ENCODE measurements at places on chromosomes 4 and X.

GRCh38 chr4:78939667-78940008 is 400 bp upstream of the PAQR3 start:
- DNase-seq: no peak

DNA sequence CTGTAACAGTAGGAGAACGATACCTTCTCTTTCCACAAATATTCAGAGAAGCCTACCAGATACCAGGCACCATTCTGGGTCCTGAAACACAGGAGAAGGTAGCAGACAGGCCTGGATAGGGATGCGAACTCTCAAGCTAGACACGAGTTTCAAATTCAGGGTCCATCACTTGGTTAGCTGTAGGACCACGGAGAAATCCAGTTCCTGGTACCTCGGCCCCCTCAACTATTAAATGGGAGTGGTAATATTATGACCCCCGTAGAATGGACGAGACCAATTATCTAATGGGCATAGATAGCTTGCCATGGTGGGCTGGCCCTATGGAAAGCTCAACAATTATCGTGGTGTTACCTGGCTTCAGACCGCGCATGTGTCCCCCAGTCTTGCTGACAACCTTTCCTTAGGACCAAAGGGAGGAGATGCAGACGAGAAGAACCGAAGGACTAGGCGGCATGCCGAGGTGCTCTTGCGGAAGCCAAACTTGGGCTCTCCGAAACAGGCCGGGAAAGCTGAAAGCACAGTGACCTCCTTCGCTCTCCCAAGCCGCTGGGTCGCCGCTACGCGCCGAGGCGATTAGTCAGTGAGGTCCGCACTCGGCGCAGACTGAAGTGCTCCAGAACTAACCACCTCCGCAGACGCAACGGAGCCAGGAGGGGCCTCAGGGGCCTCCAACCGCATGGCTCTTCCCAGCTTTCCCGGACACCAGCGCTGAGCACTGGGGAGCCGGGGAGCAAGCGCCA is 19.6 kb downstream of the NKX3-2 start:
- no peak for DNase-seq

- no peak for DNase-seq
These were observed 38.4 kb downstream of the AREG start for GRCh38 chr4:74483226-74483911.

- DNase-seq: no peak
These were observed 51.5 kb downstream of the SLC2A9 start for GRCh38 chr4:9969526-9970398.

DNA sequence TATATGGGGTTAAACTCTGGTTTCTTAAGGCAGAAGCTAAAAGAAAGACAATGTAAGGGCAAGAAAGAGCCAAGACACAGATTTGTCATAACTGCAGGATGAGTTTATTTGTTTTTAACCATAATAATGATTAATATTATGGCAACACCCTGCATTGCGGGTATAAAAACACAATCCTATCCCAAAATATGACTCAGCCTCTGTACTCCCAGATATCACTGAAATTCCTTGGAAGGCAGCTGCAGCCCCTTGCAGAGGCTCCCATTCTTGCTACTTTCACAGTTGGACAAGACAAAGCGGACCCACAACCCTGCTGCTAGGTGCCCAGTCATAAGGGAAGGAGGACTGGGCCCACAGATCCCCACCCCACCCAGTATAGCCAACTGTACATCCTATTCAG is 20.4 kb upstream of the FGF16 start:
- DNase-seq: no peak

DNA sequence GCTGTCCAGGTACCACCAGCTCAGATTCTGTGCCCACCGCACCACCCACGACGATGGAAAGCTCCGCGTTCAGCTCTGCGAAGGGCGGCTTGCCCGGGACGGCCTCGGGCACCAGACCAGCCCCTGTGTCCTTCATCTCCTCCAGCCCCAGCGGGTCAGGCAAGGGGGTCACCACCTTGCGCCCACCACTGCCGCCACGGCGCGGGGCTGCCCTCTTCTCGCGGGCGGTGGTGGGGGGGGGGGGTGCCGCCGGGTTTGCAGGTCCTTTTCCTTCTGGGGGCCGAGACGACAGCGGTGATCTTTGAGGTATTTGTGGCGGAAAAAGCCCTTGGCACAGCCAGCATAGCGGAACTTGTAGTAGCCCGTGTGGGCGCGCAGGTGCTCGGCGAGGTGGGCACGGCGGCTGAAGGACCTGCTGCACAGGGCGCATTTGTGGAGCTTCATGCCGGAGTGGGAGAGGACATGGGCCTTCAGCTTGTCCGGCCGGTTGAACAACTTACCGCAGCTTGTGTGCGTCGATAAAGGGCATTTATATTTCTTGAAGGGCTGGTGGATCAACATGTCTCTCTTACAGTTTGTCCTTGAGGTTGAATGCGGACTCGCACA is 50.9 kb downstream of the CFAP299 start:
- no peak for DNase-seq

- no peak for DNase-seq
These were observed 451 bp downstream of the LPAR4 start for GRCh38 chrX:78747971-78748370.

DNA sequence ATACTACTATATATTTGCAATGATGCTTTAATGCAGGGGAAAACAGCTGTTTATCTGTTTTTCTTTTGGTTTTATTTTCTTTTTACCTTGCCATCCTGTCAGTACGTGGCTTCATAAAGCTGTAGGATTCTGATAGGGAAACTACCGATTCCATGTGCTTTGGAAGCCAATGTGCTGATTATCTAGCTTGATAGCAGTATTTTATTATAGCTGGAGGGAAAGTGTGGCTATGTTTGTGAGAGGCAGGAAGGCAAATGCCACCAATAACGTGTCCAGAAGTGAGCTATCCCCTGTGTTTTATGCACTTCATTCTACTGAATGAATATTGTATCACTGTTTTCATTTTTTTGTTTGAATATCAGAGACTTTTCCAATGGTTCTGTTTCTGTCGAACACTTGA is 43.7 kb downstream of the IL15 start:
- DNase-seq: no peak

DNA sequence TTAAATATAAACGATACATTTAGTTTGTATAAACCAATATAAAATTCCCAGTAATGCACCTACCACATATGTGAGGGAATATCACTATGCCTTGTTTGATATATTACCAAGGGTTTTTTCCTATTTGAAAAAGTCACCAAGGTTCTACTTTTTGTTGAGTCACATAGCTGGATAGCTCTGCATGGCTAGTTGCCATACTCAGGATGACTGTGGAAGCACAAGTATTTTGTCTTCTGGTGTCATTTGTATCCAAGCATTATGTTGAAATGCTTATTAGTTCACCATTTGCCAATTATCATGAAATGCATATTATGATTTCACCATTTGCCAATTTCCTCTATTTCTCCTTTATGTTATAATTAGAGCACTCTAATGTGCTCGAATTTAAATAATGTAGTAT is 162.7 kb upstream of the TTC29 start:
- DNase-seq: no peak

GRCh38 chr4:3436798-3437581 is 4.8 kb upstream of the HGFAC start:
- no peak for DNase-seq

DNA sequence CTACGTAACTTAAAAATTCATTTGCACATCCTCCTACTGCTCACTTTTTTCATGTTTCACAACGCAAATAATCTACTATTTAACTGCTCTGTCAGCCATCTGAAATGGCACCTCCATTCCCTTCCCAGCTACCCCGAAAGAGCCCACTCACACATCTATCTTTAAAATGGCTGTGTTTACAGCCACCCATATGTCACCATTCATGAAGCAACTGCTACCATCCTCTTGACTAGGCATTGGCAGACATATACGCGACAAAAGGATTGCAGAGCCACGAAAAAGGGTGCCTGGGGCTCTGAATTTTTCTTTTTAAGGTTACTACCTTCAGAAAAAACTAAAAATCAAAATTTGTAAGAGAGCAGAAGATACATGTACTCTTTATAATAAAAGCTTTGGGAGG is 11.5 kb downstream of the SH3RF1 start:
- no peak for DNase-seq

DNA sequence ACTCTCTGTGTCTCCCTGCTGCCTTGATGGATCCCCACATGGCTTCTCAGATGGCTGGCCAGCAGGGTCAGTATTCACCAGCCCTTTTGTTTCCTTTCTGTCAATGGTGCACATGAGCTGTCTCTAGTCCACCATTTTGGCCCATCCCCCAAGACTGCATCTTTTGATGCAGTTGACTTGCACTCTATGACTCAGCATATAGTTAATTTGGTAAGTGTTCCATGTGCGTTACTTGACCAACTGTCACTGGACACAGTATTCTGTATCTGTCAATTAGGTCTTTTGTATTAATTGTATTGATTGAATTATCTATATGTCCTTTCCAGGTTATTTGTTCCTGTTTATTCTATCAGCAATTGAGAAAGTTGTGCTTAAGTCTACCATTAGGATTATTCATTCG is 29.2 kb downstream of the PRDM5 start:
- DNase-seq: no peak

DNA sequence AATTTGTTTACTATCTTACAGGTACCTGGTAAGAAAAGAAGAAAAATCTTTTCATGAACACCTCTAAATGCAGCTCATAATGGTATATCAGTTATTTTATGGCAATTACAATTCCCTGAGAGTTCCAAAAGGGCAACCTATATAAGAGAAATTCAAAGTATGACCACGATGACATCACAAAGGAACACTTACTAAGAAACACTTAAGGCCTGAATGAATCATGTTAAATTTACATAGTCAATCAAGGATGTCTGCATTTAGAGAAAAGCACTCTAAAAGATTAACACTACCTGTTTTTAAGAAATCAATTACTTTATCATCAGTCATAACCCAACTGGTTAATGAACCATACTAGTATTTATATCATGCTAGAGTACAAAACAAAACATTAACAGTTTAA is 63.9 kb downstream of the LCORL start:
- DNase-seq: no peak

DNA sequence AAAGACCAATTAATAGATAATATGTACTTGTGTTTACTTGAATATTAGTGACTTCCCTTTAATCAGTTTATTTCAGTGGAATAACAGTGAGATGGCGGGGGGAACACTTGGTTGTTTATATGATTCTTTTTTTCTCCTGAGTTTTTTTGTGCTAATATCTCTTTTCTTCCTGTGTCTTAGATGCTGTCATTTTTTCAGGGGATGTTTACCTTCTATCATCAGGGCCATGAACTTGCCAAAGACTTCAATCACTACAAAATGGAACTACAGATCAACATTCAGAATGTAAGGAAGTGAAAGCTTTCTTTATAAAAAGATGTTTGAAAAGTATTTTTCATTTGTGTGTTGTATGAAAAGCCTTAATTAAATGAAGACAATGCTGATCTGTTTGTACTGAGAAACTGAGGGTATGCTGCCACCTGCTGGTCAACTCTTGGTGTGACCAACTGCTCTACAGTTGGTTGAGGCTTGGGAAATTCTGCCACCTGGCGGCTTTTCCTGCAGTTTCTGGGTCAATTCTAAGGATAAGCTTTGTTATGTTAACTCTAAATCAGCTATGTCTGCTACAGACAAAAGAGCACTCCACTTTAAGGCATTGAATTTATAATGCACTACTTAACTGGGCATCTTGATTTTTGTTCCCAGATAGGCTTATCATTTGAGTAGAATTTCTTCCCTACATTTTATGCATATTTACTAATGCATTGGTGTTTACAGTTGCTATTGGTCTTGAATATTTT is 134.8 kb downstream of the ARHGAP10 start:
- peak; percentile 94 for DNase-seq

GRCh38 chr4:155433636-155434360 is 57.0 kb upstream of the MAP9 start:
- DNase-seq: no peak

GRCh38 chrX:148459343-148459742 is 41.1 kb upstream of the AFF2 start:
- no peak for DNase-seq

DNA sequence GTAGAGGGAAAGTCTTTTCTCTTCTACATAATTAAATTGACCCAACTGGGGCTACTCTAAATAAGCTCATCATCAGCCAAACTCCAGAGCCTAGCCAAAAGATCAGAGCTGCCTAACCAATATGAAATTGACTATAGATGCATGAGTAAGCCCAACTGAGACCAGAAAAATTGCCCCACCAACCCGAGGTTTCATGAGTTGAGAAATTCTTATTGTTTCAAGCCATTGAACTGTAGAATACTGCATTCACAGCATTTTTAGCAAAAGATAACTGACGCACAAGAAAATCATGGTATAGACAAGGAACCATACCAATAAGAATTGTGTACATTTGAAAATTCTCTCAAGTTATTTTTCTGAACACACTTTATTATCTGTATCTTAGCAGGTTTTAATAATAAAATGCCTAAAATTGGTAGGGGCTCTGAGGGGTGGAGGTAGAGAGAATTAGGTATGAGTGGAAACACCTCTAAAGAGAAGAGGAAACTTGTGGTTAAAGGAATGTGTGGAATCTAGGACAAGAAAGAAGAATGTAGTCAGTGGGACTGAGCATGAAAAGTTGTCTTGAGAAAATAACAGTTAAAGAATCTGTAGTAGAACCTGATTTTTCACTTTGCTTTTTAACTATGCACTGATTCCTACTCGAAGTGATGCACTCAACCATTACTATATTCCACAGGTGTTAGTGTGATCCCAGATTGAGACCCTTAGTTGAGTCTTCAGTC is 200.9 kb upstream of the PPP1R2C start:
- no peak for DNase-seq

DNA sequence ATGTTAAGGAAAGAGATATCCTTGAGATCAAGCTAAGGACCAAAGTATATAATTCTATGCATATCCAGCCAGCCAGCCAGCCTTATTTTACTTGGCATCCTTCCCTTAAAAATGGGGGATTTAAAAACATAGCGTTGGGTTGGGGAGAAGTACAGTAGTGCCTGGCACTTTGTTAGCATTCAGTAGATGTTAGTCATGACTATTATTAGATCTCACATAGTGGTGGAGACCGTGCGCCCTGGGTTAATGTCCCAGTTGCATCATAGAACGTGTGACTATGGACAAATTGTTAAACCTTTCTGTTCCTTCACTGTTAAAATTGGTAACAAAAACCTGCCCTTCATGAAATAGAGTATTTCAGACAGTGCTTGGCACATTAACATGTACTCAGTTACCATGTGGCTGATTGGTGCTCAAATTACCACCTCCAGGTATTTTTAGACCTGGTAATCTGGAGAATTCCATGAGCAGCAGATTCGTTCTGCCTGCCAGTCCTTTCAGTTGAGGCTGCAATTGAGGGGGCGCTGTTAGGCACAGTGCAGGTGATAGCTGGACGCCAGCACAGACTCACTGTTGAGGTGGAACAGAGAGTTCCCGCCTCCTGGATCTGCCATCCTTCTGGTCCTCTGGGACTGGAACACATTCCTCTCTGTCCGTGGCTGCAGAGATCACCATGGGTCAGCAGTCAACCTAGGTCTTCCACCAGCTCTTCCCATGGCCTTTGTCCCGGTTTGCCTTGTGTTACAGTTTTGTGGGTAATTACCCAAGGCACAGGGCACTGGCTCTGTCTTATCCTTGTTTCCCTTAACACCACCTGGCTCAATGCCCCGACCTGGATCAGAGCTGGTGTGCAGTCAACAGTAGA is 31.7 kb downstream of the RBBP7 start:
- DNase-seq: no peak

DNA sequence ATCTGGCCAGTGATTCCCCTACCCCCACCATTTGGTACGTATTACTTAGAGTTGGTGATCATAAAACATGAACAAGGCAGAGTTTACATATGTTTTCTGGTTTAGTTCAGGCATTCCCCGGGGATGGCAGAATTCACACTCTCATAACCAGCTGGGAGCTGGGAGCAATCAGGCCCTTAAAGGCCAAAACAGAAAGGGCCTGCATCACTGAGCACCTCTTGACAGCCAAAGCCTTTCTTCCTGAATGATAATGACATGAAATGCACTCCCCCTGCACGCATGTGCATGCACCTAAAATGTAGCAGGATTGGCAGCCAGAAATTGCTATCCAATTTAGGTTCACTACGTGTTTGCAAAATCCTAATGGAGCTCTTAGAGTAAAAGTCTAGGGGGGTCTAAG is 235.4 kb downstream of the GPC3 start:
- DNase-seq: no peak

Data from stimulated activated CD8-positive, alpha-beta memory T cell treated with anti-CD3 and anti-CD28 coated beads, Interleukin-7, amount 100 ng/mL, for 1 hour (primary cell).